GM23248 (cell line): ENCODE measurements at places on chromosomes 2 and 18. TPM values are rescaled to one million over a fixed set of nuclear protein-coding genes. Genes with fewer than 3 reads are reported as not detected.

- no peaks in the 10 kb centered on the region for H3K36me3 ChIP-seq
- H3K4me3 ChIP-seq, result no peak overlapping the region
- peaks cover 9% of the 10 kb centered on the region; the same call in 1 of the 2 replicates for H3K4me1 ChIP-seq
- H3K27me3 ChIP-seq, result no peaks in the 10 kb centered on the region
- DNase-seq, result no peak
These were observed 14.1 kb downstream of the MEMO1 start for GRCh38 chr2:31996571-31997150.

GRCh38 chr2:239305771-239306170, 95.0 kb downstream of the HDAC4 start:
- H3K36me3 ChIP-seq, result no peaks in the 10 kb centered on the region
- H3K27ac ChIP-seq, result no peak overlapping the region
- no peak for DNase-seq
- H3K4me3 ChIP-seq, result no peak overlapping the region

GRCh38 chr2:56613254-56613653, 429.5 kb downstream of the CCDC85A start:
- no peak overlapping the region for H3K4me3 ChIP-seq
- H3K27ac ChIP-seq, result no peak overlapping the region
- no peak for DNase-seq
- no peaks in the 10 kb centered on the region for H3K27me3 ChIP-seq

Gene TMEM37
- 1.8 TPM in 1 of 2 replicates, not detected in the other for total RNA-seq

DNA sequence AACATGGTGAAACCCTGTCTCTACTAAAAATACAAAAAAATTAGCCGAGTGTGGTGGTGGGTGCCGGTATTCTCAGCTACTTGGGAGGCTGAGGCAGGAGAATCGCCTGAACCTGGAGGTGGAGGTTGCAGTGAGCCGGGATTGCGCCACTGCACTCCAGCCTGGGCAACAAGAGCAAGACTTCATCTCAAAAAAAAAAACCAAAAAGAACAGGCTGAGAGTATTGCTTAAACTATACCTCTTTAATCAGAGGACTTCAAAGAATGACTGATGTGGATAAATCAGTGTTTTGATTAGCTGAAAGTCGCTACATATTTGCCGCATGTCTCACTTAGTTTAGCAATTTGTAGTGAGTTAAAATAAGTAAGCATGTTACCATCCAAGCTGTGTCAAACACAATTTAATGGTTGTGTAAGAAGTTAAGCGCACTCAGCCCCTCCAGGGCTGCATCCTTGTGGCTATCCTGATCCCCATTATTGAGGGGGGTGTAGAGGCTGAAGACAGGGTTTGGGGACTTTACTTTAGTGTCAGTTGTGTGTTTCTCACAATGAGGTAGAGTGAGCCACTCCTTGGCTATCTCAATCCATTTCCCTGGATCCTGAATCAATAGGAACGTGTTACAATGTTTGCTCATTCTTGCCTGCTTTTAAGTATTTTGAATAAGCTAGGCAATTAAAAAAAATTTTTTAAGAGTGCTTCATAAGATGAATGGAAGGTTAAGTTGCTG, 11.0 kb upstream of the FARP2 start:
- peaks cover 21% of the 10 kb centered on the region for H3K4me1 ChIP-seq
- peak overlapping the region; percentile 67 for H3K27ac ChIP-seq
- no peaks in the 10 kb centered on the region for H3K27me3 ChIP-seq

DNA sequence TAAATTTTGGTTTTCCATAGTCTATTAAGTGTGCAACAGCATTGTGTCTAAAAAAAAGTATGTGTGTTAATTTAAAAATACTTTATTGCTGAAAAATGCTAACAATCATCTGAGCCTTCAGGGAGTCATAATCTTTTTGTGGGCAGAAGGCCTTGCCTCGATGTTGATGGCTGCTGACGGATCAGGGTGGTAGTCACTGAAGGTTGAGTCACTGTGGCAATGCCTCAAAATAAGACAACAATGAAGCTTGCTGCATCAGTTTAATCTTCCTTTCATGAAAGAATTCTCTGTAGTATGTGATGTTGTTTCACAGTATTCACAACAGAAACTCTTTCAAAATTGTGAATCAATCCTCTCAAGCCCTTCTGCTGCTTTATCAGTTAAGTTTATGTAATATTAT, 31.3 kb downstream of the HDHD2 start:
- no peak overlapping the region for H3K4me3 ChIP-seq
- no peaks in the 10 kb centered on the region for H3K27me3 ChIP-seq
- peaks cover 6% of the 10 kb centered on the region; the same call in 1 of the 2 replicates for H3K36me3 ChIP-seq
- peaks cover 20% of the 10 kb centered on the region for H3K4me1 ChIP-seq
- H3K27ac ChIP-seq, result peak overlapping the region; percentile 57

GRCh38 chr18:28208268-28208667, 31.3 kb upstream of the CDH2 start:
- H3K4me3 ChIP-seq, result no peak overlapping the region
- no peaks in the 10 kb centered on the region for H3K27me3 ChIP-seq
- peaks cover 16% of the 10 kb centered on the region for H3K4me1 ChIP-seq
- no peaks in the 10 kb centered on the region for H3K36me3 ChIP-seq

DNA sequence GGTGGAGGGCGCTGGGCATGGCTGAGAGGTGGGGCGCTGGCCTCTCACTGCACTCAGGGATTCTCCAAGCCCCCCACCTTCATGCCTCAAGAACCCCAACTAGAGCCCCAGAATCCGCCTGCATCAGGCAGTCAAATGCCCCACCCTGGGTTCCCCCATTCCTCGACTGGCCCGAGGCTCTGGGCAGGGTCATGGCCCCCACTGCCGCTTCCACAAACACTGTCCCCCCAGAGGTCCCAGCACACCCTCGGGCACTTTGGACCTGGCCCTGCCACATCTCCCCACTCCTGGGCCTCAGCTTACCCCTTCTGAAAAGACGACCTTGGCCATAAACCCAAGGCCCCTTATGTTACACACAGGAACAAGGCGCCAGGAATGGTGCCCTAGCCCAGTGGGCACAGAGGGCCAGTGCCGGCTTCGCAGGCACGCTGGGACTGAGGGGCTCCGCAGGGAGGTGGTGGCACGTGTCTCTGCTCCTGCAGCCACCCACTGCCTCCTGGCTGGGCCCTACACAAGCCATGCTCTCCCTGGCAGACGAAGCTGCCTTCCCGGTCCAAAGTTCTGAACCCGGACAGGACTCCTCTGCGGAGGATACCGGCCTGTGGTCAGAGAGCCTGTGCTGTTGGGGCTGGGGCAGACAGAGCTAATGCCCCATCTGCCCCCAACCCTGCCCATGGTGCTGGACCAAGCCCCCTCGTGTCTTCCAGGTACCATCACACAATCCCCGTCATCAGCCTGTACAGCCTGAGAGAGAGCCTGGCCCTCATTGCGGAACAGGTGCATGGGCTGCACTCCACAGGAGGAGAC, 6.8 kb downstream of the AGXT start:
- no peaks in the 10 kb centered on the region for H3K27me3 ChIP-seq
- H3K4me1 ChIP-seq, result no peaks in the 10 kb centered on the region
- DNase-seq, result no peak
- H3K27ac ChIP-seq, result no peak overlapping the region
- H3K4me3 ChIP-seq, result no peak overlapping the region
